Heart right ventricle (tissue), 16 donors: ENCODE measurements at places on chromosomes 5 and 9. TPM values are rescaled to one million over a fixed set of nuclear protein-coding genes. Genes with fewer than 3 reads are reported as not detected.
A peak's percentile ranks its signal among the peaks of the same experiment; 100 is the strongest.

CARD6 gene
- total RNA-seq: 5.9 TPM

DNA sequence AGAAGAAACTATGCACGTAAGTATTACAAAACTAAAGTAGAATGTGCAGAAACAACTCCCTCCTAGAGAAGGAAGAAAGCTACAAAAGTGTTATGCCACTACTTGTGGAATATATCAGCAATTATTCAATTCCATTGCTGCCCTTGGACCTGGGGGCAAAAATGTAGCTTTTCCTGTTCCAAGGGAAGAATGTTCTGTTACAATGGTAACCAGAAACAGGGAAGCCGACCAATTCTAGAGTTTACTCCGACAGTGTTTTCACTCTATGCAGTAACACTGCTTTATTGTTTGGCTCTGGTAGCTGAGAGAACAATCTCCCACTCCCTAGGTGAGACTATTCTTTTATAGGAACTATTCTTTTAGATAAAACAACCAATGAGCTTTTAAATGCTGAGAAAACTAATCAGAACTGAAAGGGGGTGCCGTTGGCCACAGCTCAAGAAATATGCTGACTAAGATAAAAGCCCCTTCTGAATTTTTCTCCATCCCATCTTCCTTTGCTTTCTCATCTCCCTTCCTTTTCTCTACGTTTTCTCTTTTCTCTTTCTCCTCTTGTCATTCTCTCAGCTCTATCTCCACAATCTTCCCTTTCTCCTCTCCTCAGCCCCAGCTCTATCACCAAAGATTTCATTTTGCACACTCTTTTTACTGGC is 54.1 kb downstream of the SLC1A3 start:
- DNase-seq: no peak

DNA sequence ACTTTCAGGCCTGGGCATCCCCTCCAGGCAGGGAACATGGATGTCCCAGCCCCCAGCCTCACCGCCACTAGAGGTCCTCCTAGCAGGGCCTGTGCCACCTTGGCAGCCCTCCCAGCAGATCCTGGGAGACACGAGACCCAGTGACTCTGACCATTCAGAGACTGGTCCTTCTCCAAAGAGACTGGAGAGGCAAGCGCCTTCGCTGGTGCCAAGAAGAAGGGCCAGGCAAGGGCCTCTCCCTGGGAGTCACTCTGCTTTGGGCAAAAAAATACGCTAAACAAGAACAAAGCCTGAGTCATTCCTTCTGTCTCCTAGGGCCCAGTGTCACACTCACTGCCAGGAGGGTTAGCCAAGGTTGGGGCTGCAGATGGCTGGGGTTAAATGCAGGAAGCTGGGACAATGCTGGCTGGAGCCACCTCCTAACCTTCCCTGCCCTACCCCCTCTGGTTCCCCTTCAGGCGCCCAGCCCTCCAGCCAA is 35.3 kb upstream of the SMIM23 start:
- peak; percentile 59 for DNase-seq

DNA sequence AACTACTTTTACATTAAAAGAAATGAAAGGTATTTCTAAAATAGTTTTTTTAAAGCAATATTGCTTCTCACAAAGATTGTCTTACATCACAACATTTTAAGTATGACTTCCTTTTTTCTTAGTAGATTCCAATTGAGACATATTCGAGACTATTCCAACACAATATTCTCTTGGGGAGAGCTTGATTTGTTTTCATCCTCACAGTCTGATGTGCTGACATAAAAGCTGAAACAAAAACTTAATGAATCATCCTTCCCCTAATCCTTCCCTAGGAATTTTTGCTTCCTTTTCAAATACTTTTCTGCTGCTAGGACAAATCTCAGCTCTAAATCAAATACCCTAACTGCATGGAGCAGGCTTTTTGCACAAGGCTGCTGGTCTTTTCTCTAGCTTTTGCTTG is 245.8 kb upstream of the MAP3K1 start:
- DNase-seq: no peak

- no peak for DNase-seq
Observed at GRCh38 chr5:146290318-146290717, 48.3 kb upstream of the POU4F3 start.
